NCI-H1105 (cell line): ENCODE measurements at places on chromosomes 4 and X.

DNA sequence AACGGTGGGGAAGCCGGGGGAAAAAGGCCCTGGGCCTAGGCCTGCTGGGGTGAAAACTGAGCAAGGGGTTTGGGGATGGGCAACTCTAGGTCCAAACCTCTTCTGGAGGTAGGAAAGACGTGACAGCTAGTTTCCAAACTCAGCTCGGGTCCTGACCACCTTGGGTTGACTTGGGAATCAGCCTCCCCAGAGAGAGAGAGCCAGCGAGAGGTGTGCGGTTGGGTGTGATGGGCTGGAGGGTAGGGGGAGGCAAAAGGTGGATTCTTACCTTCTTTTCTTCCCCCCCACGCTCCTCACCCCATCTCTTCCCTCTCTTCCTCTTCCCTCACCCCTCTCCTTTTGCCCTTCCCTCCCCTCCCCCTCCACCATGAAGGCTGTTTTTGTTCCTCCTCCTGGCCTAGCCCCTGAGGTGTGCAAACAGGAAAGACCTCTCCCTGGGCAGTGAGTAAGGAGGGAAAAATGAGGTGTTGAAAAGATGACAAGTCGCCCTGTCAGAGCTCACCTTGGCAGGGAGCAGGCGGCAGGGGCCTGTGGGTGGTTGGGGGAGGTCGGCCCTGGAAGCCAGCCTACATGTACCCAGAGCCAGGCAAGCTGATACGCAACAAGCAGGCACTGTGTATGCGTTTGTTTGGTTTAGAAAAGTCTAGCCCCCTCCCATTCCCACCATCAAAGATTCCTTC is 14.8 kb downstream of the PJA1 start:
- DNase-seq: no peak

- DNase-seq: no peak
These were observed 104.6 kb downstream of the DTHD1 start for GRCh38 chr4:36385951-36386571.

DNA sequence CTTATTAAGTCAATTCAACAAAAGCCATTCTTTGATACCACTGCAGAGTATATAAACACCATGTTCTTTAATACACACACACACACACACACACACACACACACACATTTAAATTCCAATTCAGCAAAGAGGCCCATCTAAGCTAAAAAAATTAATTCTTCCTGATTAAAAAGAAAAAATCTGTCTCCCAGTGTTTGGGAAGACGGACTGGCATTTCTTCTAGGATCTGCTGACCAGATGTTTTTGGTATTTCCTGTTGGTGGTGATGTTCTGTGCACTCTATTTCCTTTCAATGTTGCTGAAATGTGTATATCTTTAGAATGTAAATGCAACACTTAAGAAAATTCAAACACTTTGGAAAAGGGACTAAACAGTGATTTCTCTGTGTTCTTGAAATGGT is 243.8 kb downstream of the THOC2 start:
- no peak for DNase-seq

- DNase-seq: no peak
These were observed 9.7 kb upstream of the DCUN1D4 start for GRCh38 chr4:51833236-51833635.

DNA sequence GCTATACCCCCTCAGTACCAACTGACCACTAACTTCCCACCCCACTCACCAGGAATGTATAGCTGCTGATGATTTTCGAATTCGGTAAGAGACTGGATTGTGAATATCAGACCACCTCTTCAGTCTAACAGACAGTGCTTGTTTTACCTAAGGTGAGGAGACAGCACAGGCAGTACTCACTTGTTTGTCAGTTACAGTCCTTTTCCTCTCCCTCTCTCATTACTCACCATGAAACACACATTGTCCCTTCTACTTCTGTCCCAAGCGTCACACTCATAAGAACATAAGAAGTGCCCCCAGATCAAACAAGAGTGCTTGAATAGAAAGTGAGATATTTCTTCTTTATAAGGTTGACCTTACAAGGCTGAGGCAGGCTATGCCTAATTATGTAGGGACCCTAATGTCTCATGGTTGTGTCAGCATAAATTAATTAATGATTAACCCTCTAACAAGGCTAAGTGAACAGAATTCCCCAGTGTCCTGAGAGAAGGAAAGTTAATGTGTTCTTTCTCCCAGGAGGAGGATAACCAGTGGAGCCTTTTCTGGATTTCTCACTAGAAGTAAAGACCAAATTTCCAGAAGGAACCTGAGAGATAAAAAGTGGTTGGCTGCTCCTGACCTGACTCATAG is 32.2 kb downstream of the ZCCHC12 start:
- no peak for DNase-seq

DNA sequence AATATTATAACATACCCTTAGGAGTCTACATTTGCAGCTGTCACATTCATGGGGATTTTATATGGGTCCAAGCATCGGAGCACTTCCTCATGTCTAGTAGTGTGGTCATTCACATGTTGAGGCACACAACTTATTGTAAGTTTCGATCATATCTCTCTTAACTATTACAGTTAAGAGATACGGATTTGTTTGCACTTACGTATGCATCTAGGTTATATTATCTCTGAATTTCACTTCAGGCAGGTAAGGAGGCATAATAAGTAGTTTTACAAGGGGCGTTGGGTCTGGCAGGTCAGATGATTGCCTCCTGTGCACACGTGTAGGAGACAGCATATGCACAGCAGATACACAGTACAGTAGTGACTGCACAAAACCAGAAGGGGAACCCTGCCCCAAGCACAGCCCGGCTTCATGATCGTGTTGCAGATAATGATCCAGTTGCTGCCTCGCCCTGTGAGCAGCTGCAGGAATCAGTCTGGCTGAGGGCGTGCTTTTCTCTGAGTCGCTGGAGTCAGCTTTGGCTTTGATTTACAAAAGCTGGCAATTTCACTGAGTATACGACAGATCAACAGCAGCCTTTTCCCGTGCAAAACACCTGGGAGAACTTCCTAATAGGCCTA is 302.9 kb upstream of the GATB start:
- no peak for DNase-seq
